ENCODE measurements at places on chromosomes 5 and 9.

DNA sequence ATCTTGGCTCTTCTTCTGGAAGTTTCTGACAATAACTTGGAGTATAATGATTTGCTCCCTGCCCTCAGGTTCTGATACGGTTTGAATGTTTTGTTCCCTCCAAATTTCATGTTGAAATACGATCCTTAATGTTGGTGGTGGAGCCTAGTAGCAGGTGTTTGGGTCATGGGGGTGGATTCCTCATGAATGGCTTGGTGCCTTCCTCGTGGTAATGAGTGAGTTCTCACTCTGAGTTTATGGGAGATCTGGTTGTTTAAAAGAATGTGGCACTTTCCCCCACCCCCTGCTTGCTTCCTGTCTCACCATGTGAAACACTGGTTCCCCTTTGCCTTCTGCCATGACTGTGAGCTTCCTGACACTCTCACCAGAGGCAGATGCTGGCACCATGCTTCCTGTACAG lies 103.0 kb upstream of the OSMR start:
- no peak for DNase-seq

- no peak for DNase-seq
Observed at GRCh38 chr5:56910210-56910965, 992 bp downstream of the SETD9 start.

- no peak for DNase-seq
Observed at GRCh38 chr5:29568028-29568427, 1625.5 kb upstream of the CDH6 start.

DNA sequence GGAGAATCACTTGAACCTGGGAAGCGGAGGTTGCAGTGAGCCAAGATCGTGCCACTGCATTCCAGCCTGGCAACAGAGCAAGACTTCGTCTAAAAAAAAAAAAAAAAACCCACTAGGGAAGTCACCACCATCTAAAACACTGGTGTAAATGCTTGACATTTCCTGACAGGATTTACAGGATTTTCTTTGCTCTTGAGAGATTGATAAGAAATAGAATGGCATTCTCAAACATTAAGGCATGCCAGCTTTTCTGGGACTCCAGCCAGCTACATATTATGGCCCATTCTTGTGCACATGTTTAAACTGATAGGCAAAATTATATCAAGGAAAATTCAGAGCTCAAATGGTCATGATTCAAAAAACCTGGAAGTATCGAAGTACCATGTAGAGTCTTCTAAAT lies 28.7 kb downstream of the GTF3C4 start:
- DNase-seq = no peak

DNA sequence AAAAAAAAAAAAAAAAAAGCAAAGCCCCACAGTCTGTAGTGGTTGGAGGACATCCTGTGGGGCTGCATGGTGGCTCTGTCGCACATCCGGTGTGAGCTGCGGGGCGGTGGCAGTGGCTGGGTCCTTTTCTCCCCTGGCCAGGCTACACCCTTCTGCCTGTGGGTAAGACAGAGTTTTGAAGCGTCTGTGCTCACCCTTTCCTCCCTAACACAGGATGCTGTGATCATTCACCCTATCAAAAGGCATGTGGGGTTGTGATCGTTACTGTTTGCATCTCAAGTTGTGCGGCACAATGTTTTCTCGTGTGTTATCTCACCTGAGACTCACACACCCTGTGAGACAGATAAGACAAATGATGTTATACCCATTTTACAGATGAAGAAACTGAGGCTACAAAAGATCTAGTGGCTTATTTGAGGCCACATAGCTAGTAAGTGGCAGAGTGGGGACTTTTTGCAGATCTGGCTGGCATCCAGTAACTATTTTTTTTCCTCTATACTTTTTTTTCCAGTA lies 17.5 kb downstream of the IRF1 start:
- no peak for DNase-seq

GRCh38 chr9:95777136-95777535 lies 98.4 kb upstream of the ERCC6L2 start:
- DNase-seq = no peak

DNA sequence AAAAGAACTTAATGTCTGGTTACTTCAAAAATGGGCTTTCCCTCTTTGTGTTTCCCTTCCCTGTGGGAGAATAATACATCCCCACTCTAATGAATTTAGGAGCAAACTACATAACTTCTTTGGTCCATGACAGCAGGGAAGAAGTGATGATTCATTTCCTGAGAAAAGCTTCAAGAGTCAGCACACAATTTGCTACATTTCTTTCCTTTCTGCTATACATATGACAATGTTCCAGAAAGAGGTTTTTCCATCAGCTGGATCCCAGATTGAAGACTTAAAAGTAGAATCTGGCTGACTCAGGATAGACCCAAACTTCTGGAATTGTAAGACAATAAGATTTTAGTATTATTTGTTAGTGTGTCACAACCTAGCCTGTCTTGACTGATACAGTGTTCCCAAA lies 126.1 kb downstream of the DRD1 start:
- no peak for DNase-seq
